CD4-positive, alpha-beta T cell treated with Interleukin-17A for 4 hours (primary cell): ENCODE measurements at places on chromosomes 4 and X.

DNA sequence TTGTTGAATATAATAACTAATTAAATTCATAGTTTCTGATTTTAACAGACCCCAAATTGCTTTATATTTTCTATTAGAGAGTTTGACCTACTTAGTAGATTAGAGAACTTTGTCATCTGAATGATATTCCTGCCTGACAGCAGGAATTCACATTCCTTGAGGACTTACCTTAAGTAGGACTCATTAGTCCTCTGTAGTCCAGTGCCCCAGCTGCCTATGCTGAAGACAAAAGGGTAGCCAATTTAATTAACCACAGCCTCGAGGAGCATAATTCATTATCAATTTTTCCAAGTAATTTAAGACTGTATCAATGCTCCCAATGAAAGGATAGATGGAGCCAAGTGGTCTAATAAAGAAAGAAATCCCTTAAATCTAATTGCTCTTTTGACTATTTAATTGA lies 1405.0 kb upstream of the IGFBP7 start:
- no peak for DNase-seq

GRCh38 chr4:3372933-3373465 lies 68.8 kb upstream of the HGFAC start:
- peak; percentile 31 for DNase-seq

DNA sequence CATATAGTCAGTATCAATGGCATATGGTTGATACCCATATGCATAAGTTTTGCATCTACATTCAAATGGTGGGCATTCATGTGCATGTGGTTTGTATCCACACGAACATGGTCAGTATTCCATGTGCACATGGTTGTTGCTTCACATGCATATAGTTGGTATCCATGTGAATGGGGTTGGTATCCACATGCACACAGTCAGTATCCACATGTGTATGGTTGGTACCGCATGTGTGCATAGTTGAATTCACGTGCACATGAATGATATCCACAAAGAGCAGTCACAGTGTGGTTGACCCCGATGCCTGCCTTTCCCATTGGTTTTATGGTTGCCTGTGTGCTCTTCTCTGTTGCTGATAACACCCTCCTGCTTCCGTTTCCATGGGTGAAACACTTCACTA lies 427.9 kb downstream of the STIM2 start:
- no peak for DNase-seq

GRCh38 chr4:149426461-149426860 lies 389.2 kb downstream of the IQCM start:
- no peak for DNase-seq

GRCh38 chr4:127491571-127491970 lies 141.2 kb upstream of the INTU start:
- DNase-seq, result no peak

DNA sequence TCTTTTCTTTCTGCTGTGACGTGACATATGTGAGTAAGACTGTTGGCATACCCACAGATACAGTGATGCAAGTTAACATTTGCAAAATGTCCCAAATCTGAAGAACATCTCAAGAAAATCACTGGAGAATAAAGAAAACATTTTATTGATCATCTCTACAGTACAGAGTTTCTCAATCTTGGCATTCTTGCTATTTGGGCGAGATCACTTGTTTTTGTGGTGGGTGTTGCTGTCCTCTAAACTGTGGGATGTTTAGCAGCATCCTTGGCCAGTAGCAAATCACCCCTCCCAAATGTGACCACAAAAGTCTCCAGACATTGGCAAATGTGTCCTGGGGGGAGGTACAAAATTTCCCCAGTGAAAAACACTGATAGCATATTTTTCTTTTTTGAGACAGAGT lies 28.8 kb downstream of the AMELX start:
- no peak for DNase-seq

DNA sequence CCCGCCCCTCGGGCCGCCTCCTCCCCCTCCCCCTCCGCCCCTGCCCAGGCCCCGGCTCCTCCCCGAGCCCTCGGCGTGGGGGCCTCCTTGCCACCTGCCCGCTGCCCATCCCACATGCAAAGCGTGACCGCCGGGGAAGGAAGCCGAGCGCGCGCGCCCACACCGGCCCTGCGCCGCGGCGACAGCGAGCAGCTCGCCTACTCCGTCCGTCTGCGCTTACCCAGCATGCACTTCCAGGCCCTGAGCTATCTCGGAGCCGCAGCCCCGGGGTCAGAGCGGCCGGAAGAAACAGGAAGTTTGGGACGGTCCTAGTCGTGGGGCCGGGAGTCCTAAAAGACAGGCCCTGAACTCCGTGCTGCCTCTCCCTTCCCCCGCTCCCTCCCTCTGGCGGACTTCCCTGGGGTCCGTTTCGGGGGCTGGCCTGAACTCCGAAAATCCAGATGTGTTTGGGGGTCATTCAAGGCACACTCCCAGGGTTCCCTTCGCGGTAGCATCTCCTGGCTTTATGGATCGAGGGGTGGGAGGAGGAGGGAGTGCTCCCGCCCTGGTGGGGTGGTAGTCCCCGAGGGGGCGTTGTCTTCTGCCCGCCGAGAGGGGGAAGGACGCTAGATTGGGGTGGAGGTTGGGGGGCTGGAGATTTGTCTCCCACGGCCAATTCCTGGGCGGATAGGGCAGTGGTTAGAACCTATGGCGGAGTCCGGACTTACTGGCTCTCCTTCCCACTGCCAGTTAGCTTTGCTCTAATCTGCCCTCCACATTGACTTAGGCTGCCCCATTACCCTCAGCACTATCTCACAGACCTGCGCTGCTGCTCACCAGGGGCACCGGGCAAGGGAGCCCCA lies 25.0 kb upstream of the BCORL1 start:
- peak; percentile 49 for DNase-seq

DNA sequence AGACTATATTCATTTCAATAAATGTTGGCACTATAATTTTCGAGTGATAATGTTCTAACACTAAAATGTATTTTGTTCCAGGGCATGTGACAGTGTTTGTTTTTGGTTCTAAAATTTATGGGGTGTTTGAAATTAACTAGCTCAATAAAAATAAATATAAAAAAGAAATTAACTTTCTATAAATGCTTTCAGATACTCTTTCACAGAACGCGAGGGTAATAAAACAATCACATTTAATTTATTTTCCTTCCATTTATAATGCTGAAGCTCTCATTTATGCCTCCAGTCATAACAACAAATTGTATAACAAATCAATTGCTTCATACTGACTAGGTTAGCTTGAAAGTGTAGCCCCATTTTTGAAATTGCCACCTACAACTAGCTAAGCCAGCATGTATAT lies 122.4 kb upstream of the GPM6A start:
- no peak for DNase-seq

GRCh38 chr4:15778289-15779241 lies at the start of gene CD38:
Gene CD38, plus strand, starts transcription at chr4:15778328. Its CDS starts 87 bp downstream, at chr4:15778415.
- peak; percentile 62 for DNase-seq

- no peak for DNase-seq
Measured at GRCh38 chr4:24471486-24472160, 112.7 kb downstream of the DHX15 start.

DNA sequence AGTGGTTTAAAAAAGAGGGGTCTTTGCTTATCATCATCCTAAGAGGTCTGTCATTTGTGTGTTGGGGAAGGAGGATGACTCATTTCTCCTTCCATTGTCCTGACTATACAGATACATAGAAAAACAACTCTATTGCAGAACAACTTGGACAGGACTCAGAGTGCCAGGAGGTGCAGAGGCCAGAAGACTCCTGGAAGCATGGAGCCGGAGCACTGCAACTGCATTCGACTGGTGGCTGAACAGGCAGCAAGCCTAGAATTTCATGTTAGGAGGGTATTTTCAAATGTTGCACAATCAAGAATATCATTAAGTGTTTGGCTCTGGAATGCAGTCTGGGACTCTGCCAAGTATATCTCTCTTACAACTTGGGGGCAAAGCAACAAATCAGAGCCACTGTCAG lies 35.0 kb upstream of the MAML3 start:
- no peak for DNase-seq

GRCh38 chr4:10205223-10205622 lies 88.6 kb upstream of the WDR1 start:
- no peak for DNase-seq

- peak; percentile 22 for DNase-seq
Measured at GRCh38 chr4:109998867-109999584, 86.3 kb downstream of the EGF start.

GRCh38 chrX:134459683-134460004 lies 321 bp upstream of the HPRT1 start:
- DNase-seq, result no peak

GRCh38 chr4:1406394-1406980 lies at the start of gene NKX1-1:
Gene NKX1-1, minus strand, starts transcription at chr4:1406442. Its CDS starts 0 bp downstream, at chr4:1406442.
- no peak for DNase-seq

- DNase-seq, result peak; percentile 41
Measured at GRCh38 chr4:124713185-124713592, 657 bp upstream of the ANKRD50 start.

GRCh38 chr4:1043651-1044468 lies 32.4 kb downstream of the FGFRL1 start:
- DNase-seq, result peak; percentile 27

GRCh38 chr4:150970685-150971151 lies 44.4 kb downstream of the LRBA start:
- no peak for DNase-seq

- no peak for DNase-seq
Measured at GRCh38 chr4:99857307-99857706, 36.9 kb downstream of the LAMTOR3 start.

DNA sequence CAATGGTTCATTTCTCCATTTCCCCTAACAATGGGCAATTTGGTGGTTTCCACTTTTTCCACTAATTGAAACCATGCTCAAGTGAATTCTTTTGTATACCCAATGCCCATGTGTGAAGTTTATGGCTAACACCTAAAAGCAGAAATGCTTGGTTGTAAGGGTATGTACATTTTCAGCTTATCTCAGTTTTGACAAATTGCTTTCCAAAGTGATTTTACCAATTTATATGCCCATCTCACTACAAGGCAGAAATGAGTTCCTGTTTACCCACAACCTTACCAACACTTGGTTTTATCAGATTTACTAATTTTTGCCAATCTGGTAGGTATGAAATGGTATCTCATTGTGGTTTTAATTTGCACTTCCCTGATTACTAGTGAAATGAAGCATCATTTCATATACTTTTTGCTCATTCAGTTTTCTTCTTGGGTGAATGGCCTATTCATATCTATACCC lies 14.8 kb downstream of the GPR34 start:
- DNase-seq, result no peak

DNA sequence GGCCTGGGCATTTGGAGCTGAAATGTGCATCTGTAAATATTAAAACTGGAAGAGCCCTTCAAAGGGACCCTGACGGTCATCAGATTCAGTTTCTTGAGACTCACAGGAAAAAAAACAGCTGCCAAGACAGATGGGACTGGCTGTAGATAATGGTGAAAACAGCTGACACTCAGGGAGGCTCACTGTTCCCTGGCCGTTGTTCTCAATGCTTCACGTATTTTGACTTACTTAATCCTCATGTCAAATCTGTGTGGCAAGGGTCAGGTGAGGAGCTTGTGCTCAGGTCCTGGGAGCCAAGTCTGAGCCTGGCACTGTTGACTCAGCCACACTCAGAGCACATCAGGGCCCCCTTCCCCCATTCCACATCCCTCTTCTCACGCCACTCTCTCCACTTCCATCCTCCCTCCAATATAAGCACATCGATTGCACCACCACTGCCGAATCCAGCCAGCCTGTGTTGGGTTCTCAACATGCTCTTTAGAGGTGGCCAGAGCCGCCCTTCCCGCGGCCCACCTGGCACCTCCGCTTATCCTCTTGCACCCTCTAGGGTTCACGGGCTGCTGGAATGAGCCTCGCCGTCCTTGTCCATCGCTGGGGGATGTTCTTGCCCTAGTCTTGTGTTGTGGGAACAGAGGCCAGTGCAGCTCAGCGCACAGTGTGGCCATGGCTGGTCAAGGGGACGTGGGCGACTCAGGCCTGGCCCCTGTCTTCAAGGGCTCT lies 40.1 kb downstream of the EVC start:
- no peak for DNase-seq

DNA sequence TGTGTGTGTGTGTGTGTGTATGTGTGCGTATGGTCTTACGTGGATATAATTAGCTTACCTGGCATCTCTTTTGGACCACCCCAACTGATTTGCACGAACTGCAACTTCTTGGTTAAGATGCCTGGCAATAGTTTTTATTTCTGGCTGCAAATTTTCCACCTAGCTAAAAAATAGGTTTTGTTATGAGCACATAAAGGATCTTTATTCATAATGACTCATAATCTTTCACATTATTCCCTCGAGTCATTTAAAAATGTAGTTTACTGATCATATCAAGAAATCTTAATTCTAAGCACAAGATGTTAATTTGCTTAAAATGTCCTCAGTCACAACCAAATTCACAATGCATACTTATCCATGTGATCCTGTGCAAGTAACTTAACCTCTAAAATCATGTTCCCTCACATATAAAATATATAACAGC lies 1.5 kb downstream of the COX18 start:
- DNase-seq, result no peak

DNA sequence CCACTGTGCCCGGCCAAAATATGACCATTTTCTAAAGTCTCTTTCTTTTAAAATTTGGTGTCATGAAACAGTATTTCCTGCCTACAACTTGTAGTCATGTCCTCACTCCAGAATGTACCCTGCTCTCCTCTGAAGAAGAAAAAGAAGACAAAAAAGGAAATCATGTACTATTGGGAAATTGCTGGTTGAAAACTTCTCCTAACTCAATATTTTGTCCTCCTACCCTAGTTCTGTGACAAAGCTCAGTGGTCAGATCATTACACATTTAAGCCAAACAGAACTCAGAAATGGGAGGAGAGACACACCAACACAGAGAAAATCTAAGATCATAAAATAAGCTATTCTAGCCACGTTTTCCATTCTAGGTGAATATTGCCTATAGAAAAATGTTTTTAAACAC lies 127.7 kb downstream of the IRF2 start:
- no peak for DNase-seq

- DNase-seq, result no peak
Measured at GRCh38 chrX:141405486-141405852, 163.2 kb upstream of the SPANXC start.

DNA sequence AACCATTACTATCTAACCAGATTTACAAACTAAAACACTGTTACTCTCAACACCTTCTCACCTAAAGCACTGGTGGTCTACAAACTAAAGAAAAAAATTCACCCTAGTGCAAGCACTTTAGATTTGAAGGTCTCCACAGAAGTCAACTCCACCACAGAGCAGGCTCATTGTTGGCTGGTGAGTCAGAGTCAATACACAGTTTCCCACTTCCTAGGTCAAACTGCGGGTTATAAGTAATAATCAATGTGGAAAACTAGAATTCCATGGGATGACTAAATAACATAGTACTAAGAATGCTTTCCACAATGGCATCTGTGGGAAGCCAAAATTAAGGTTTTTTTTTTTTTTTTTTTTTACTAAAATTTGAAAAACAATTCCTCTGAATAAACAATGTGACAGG lies 191.8 kb downstream of the PDGFC start:
- DNase-seq, result no peak

DNA sequence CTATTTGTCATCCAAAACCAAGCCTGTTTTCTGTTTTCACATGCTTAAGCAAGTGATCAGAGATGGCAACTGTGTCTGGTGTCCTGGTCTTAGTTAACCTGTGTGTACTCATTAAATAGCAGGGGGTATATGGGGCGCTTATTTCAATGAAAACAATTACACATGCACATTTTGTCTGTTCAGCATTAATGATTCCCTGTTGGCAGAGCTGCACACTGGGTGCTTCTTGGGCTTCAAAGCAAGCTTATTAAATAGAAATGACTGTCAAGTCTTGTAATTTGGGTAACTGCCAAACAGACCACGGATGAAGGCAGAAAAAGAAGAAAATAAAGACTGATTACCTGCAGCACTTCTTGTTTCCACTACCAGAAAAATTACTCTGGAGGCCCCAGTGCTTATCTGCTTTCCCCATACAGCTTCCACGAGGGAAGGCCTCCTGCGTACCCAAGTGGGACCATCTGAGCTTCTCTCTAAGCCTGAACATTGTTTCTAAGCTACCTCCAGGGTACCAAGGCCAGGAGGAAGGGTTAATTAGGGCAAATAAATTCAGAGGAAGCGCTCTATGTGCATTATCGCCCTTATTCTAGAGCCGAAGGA lies 107.2 kb upstream of the TBL1X start:
- DNase-seq, result no peak
